AML-193 (cell line): ENCODE measurements at places on chromosomes 12 and 14.

- DNase-seq, result no peak
Measured at GRCh38 chr12:39616251-39616650, 3.4 kb downstream of the ABCD2 start.

DNA sequence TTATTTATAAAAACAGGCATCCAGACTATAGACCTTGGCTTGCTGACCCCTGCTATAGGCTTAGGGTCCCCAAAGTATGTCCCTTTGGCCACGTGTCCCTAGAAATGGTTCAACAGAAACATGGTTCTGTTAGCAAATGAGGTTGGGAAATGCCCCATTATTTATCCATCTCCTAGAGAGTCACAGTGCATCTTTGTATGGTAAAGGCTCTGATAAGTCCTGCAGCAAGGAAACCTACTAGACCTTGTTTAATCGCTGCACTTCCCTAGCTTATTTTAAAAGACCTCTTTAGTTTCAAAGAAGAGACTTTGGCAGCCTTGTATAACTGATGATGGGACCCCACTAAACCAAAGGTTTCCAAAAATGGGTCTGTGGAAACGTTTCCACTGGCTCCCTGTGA is 471.5 kb downstream of the MED13L start:
- no peak for DNase-seq

DNA sequence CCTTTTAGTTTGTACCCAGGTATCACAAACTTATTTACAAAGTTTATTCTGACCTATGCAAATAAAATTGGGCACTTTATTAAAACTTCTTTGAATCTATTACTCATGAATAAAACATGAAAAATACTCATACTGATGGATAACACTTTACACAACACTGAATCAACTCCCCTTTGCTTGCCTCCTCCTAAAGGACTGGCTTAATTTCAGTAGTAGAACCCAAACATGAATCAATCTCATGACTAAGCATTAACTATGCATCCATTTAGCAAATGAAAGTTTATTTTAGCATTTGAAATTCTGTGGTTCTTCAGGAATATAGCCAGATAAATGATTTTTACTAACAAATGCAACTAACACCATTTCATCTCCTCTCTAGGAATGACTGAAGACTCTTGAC is 32.4 kb downstream of the DENND5B start:
- no peak for DNase-seq

GRCh38 chr12:95390192-95390591 is 83.8 kb upstream of the METAP2 start:
- no peak for DNase-seq

DNA sequence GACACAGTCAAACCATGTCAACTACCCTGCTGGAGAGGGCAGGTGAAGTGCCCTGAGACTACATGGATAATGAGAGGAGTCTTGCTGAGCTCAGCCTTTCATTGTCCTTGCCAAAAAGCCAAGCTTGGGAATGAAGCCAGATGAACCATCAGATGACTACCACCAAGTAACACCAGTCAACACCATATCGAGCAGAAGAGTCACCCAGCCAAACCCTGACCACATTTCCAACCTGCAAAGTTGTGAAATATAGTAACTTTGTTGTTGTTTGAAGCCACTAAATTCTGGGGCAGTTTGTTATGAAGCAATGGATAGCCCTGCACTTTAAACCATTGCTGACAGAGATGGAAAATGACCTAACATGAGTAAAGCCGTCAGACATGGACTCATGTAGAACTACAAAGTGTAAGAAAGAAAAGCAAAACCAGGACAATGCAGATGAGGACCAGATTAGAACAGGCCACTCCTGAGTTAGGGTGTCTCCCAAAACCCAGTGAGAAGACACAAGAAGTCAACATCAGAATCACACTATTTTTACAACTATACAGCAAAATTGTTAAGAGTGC is 12.5 kb upstream of the CRADD start:
- DNase-seq, result no peak

DNA sequence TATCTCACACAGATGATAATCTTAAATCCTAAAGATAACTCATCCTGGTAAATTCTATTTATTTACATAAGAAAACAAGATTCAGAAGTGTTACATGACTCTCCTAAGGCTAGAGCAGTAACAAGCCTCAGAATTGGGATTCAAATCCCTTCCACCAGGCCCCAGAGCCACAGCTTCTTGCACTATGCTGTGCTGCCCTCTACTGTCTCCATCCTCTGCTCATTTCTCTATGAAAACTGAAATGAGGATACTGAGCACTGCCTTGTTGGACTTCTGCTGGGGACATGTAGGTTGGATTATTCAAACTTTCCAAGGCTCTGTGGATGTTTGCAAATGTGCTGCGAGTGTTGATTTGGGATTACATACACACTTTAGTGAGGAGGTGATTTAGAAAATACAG is 23.5 kb upstream of the C12orf50 start:
- peak; percentile 25 for DNase-seq

DNA sequence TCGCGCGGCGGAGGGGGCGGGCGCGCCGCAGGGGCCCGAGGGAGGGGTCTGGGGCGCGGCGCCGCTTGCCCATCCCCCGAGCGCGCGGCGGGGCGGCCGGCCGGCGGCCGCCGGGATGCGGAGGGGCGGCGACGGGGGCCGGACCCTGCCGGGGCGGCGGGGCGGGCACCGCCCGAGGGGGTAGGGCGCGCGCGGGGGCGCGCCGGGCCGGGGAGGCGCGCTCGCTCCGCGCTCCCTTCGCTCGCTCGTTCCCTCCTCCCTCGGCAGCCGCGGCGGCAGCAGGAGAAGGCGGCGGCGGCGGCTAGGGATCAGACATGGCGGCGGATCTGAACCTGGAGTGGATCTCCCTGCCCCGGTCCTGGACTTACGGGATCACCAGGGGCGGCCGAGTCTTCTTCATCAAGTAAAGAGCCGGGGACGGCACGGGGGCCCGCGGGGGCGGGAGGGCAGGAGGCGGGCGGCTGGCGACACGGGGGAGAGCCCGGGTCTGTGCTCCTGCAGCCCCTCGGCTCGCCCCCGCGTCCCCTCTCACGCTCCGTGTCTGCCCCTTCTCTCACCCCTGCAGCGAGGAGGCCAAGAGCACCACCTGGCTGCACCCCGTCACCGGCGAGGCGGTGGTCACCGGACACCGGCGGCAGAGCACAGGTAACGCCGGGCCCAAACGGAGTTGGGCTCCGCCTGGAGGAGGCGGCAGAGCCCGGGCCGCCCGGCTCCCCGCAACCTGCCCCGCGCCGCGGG is at the start of gene PLEKHA5:
TSS of gene PLEKHA5 (plus strand) at position 248 of the 738 bp plus-strand sequence. CDS start at position 315, 67 bp downstream.
- no peak for DNase-seq
